ENCODE measurements at places on chromosomes 3 and 15.

DNA sequence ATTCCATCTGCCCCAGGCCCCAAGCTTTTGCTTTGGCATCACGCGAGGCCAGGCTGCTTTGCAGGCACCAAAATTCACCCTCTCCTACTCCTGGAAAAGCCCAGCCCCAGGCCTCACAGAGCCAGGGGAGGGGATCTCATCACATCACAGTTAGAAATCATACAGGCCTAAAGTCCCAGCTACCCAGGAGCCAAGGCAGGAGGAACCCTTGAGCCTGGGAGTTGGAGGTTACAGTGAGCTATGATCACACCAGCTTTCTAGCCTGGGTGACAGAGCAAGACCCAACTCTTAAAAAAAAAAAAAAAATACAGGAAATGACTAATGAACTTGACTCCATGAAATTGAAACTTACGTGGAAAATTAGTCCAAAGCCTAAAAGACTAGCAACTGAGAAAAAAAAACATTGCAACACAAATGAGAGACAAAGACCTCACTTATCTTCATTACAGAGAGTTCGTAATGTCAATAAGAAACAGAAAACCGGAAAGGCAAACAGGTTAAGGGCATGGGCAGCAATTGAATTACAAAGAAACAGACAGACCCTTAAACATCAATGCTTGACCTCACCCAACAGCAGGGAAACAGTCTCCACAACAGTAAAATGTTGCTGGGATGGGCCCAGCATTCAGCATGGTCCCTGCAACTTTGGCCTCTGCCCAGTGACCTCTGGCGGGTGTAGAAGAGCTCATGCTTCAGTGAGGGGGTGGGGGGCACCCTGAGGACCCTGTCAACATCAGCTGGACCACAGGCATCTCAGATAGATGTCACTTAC lies 151.5 kb downstream of the LRRK1 start:
- H3K4me3 ChIP-seq, result no peak overlapping the region
- no peak for ATAC-seq
- peaks cover 50% of the 10 kb centered on the region for H3K36me3 ChIP-seq
- no peaks in the 10 kb centered on the region for H3K27me3 ChIP-seq
- peaks cover 8% of the 10 kb centered on the region for H3K4me1 ChIP-seq

- no peaks in the 10 kb centered on the region for H3K4me1 ChIP-seq
- no peak for ATAC-seq
- no peaks in the 10 kb centered on the region for H3K27me3 ChIP-seq
- H3K4me3 ChIP-seq, result no peak overlapping the region
These were observed 20.1 kb upstream of the ZCWPW2 start for GRCh38 chr3:28328188-28329151.

- peaks cover 7% of the 10 kb centered on the region for H3K27me3 ChIP-seq
- H3K27ac ChIP-seq, result no peak overlapping the region
- no peaks in the 10 kb centered on the region for H3K4me1 ChIP-seq
- no peak overlapping the region for H3K4me3 ChIP-seq
- no peak for ATAC-seq
- no peaks in the 10 kb centered on the region for H3K36me3 ChIP-seq
These were observed 19.9 kb upstream of the TPM1 start for GRCh38 chr15:63022663-63023062.

DNA sequence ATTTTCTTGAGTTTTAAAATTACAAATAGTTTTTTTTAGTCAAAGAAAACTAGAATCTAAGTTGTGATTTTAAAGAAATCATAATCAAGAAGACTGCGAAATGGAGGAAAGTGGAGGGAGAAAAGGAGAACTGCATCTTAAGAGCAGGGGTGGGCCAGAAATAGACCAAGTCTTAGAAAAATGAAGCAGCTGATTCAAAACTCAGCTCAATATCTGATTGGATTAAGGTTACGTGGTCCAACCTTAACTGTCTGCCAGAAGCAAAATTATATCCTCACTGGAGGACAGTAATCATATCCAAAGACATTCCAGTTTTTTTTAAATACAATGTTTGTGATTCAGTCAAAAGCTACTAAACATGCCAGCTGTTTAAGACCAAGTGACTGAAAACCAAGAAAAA lies 41.4 kb downstream of the CHSY1 start:
- ATAC-seq, result no peak
- no peaks in the 10 kb centered on the region for H3K27me3 ChIP-seq
- peaks cover 17% of the 10 kb centered on the region for H3K36me3 ChIP-seq
- H3K4me1 ChIP-seq, result peaks cover 73% of the 10 kb centered on the region

GRCh38 chr15:31869686-31870307 lies 160.5 kb upstream of the CHRNA7 start:
- no peak overlapping the region for H3K27ac ChIP-seq
- H3K27me3 ChIP-seq, result no peaks in the 10 kb centered on the region
- peak; percentile 31 for ATAC-seq
- H3K4me3 ChIP-seq, result peak overlapping the region; percentile 55
- no peaks in the 10 kb centered on the region for H3K36me3 ChIP-seq
- H3K4me1 ChIP-seq, result peaks cover 7% of the 10 kb centered on the region

GRCh38 chr3:186361762-186362536 lies at the start of gene DGKG:
Gene DGKG, minus strand, starts transcription at chr3:186362234. Its CDS starts 41,775 bp downstream, at chr3:186320459.
- H3K4me1 ChIP-seq, result peaks cover 30% of the 10 kb centered on the region
- H3K36me3 ChIP-seq, result no peaks in the 10 kb centered on the region
- peak within 1 kb of the TSS; percentile 70 for H3K27ac ChIP-seq
- ATAC-seq, result peak; percentile 91
- H3K27me3 ChIP-seq, result no peaks in the 10 kb centered on the region

DNA sequence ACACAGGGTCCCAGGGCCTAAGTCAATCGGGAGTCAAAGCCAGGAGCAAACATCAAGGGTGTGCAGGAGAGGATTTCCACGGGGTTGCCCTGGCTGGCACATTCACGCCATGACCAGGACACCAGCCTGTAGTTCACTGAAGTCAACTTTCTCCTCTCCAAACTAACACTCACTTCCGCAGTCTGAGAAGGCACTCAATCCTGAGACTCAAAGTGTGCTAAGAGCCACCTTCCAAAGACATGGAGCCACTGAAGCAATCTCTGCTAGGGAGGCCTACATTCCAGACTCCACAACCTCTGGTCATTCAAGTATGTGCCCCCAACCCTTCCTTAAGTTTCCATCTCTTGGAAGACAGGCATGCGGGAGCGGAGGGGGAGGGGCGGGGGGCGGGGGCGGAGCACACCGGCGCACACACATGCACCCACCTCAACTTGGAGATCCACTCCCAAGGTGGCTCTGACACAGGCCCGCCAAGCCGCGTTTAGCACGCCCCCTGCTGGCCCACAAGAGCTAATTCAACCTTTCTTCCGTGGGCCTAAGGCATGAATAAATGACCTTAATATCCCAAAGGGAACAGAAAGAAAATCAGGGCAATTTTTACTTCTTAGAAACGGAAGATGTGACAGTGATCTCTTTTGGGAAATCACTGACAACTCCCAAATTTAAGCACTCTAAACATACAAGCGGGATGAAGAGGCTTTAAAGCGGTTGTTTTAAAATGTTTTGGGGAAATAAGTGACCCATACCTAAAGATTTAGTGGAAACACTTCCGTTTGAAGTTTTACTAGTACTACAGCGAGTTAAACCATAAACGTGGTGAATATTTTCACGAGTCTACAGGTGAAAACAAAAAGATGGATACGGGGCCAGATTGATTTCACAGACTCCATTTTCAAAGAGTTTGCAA lies 162.5 kb upstream of the CHRNA7 start:
- no peaks in the 10 kb centered on the region for H3K36me3 ChIP-seq
- H3K4me3 ChIP-seq, result no peak overlapping the region
- no peak for ATAC-seq
- peaks cover 7% of the 10 kb centered on the region for H3K27me3 ChIP-seq

DNA sequence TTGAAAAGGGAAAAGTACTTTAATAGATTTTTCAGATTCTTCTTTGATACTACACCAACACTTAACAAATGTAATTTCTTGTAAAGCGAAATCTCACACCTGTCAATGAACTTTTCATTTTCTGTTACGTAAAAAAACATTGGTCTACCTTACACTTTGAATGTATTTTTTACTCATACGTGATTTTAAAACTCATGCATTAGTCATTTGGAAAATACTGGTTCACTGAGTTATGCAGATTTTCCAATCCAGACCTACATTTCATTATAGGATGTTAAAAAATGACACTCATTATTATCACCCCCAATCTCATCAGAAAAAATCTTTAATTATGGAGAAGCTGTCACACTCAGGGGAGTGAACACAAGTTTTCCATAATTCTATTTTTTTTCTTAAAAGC lies 14.7 kb downstream of the VPS39 start:
- no peaks in the 10 kb centered on the region for H3K27me3 ChIP-seq
- ATAC-seq, result no peak
- H3K27ac ChIP-seq, result no peak overlapping the region
- peaks cover 25% of the 10 kb centered on the region for H3K4me1 ChIP-seq
- peaks cover 68% of the 10 kb centered on the region for H3K36me3 ChIP-seq

GRCh38 chr3:131812433-131812832 lies 222.4 kb downstream of the CPNE4 start:
- no peak overlapping the region for H3K27ac ChIP-seq
- peaks cover 11% of the 10 kb centered on the region for H3K27me3 ChIP-seq
- no peaks in the 10 kb centered on the region for H3K4me1 ChIP-seq
- H3K36me3 ChIP-seq, result no peaks in the 10 kb centered on the region

GRCh38 chr3:116302087-116302747 lies 143.1 kb downstream of the LSAMP start:
- H3K36me3 ChIP-seq, result no peaks in the 10 kb centered on the region
- no peaks in the 10 kb centered on the region for H3K4me1 ChIP-seq
- H3K27me3 ChIP-seq, result no peaks in the 10 kb centered on the region
- no peak for ATAC-seq

DNA sequence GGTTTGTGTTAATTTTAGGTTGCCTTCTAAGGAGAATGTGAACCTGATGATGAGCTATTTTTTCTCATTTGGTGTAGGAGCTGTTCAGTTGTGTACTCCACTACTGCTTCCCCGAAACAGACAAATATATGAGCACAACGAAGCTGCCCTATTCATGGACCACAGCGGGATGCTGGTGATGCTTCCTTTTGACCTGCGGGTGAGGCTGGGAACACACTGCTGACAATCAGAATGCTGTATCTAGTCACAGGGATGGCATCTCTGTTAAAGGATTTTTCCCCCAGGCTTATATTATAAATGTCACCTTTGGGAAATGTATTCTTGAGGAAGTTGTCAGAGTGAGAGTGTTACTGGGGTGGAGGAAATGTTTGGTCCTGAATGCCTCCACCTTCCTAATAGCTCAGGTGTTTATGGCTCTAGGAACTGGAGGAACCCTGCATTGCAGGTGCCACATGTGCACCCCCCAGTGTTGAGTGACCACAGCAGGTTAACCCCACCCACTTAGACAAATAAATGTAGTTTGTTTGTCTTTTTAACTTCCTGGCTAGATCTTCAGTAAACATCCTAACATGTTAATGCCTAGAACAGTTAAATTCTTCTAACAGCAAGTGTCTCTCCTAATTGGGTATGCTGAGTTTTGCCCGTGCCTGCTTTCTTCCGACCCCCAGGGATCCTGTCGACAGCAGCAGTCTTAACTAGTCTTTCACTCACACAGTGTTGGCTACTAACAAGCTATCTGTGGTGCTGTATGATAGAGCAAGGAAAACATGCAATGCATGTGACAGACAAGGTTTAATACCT lies 35.7 kb downstream of the SRP14 start:
- no peaks in the 10 kb centered on the region for H3K27me3 ChIP-seq
- no peak overlapping the region for H3K4me3 ChIP-seq
- peaks cover 2% of the 10 kb centered on the region for H3K4me1 ChIP-seq
- ATAC-seq, result no peak
- no peak overlapping the region for H3K27ac ChIP-seq
- peaks cover 40% of the 10 kb centered on the region for H3K36me3 ChIP-seq

DNA sequence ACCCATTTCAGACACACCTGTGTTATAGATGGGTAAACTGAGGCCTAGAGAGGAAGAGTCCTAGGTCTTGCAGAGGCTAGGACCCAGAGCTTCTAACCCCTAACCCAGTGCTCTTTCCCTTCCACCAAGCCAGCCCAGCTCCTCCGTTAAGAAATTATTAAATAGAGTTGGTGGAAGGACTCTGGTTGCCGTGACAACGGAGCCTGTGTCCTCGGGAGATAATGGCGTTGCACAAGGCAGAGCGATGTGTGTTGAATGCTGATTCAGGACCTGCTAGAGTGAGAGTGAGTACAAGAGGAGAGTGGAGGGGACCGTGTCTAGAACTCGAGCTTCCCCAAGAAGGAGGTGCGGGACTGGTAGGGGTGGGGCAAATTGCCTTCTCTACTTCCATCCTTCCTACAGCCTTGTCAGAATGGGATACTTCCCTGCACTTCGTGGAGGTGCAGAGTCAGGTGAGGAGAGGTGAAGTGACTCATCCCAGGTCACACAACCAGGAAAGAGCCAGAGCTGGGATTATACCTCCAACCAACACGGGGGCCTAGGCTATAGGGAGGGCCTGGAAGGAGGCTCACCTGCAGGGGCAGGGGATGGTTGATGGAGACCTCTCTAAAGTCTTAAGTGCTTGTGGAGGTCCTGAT lies 8.6 kb downstream of the SLC6A1 start:
- no peak overlapping the region for H3K27ac ChIP-seq
- H3K4me3 ChIP-seq, result no peak overlapping the region
- no peak for ATAC-seq
- no peaks in the 10 kb centered on the region for H3K4me1 ChIP-seq

GRCh38 chr3:46708401-46709156 lies 7.4 kb downstream of the TMIE start:
- peaks cover 20% of the 10 kb centered on the region for H3K27me3 ChIP-seq
- H3K27ac ChIP-seq, result no peak overlapping the region
- H3K4me1 ChIP-seq, result peaks cover 8% of the 10 kb centered on the region
- H3K4me3 ChIP-seq, result no peak overlapping the region
- no peaks in the 10 kb centered on the region for H3K36me3 ChIP-seq

- ATAC-seq, result no peak
- H3K27me3 ChIP-seq, result no peaks in the 10 kb centered on the region
- no peak overlapping the region for H3K4me3 ChIP-seq
- peaks cover 57% of the 10 kb centered on the region for H3K36me3 ChIP-seq
- H3K27ac ChIP-seq, result peak overlapping the region; percentile 69
- H3K4me1 ChIP-seq, result peaks cover 34% of the 10 kb centered on the region
These were observed 4.0 kb downstream of the AP2M1 start for GRCh38 chr3:184178521-184179138.

DNA sequence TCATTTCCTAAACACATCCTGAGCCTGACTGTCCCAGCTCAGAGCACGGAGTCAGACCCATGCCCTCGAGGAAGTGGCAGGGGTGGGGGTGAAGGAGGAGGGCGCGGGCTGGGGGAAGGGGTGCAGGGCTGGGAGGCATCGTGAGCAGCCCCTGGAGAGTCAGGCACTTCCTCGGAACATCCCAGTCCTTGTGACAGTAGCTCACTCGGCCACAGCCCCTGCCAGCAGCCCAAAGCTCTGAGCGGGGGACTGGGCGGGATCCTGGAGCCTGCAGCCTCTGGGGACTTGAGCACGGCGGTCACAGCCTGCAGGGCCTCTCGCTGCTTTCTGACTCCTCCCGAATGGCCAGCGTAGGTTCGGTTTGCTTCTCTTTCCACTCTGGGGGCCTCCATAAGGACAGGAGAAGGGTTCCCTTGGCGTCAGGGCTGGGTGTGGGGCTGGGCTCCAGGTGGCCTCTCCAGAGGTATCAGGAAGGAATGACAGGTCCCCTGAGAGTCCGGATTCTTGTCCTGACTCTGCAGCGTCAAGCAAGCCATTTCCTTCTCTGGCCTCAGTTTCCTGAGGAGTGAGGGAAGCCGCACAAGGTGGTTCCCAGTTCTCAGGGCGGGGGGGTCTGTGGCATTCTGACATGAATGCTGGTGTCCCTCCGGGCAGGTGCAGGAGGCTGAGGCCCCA lies 20.9 kb downstream of the PSTPIP1 start:
- H3K4me1 ChIP-seq, result peaks cover 85% of the 10 kb centered on the region
- no peak overlapping the region for H3K4me3 ChIP-seq
- no peak for ATAC-seq
- peak overlapping the region; percentile 38 for H3K27ac ChIP-seq

All from stimulated activated memory B cell treated with anti-CD40 and anti-IgM and Interleukin-4, amounts not matched to agents 10 μg/mL and 1 μg/mL and 100 μg/mL, for 72 hours (primary cell).